ENCODE measurements at places on chromosomes 6 and 20.

DNA sequence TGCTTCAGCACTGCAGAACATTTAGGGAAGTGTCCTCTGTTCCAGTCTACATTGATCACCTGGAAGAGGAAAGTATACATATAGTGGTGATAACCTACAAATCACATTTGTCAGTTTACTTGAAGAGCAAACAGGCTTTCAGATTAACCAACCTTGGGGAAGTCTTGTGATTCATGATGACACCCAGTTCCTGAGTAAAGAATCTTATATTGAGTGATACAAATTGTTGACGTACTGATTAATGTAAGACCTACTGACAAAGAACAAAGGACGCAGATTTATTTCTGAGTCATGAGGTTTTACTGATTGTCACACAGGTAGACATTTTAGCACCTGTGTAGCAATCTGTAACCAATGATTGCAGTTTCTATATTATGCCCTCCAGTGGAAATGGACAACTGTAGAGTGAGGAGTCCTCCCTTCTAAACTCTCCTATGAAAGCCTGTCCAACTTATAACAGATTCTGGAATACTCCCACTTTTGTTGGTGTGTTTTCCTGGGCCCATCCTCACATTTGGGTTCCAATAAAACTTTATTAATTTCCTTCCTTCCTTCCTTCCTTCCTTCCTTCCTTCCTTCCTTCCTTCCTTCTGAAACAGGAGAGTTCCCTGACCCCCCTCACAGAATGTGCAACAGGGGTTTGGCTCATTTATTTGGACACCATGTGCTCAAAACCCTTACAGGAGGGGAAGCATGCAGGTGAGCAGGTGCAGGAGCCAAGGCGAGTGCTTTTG, 113.5 kb downstream of the SLC35B3 start:
- DNase-seq = no peak

GRCh38 chr6:62284725-62285124, 1.3 kb downstream of the KHDRBS2 start:
- DNase-seq = no peak

DNA sequence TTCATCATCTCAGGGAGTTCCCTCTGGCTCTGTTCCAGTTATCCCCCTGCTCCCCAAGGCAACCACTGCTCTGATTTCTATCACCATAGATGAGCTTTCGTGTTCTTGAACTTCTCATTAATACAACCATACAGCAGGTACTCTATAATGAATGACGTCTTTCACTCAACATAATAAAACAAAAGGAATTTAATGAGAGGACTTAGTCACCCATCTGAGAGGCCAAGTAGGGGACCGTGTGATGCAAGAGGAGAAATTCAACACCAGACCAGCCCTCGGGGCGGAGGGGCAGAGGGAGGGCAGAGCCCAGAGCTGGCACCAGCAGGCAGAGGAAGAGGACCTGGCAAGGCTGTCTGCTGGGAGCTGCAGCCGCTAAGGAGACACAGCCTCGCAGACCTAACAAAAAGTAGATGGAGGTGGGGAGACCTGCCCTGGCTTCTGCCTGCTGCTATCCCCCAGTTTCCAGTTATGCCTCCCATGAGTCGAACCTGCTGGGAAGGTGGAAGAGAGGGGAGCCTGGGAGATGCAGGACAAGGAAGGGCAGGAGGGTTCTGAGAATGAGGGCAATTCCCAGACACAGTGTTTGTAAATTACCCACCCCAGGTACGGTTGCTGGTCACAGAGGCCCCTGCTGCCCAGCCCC, 13.8 kb downstream of the CCN5 start:
- no peak for DNase-seq

DNA sequence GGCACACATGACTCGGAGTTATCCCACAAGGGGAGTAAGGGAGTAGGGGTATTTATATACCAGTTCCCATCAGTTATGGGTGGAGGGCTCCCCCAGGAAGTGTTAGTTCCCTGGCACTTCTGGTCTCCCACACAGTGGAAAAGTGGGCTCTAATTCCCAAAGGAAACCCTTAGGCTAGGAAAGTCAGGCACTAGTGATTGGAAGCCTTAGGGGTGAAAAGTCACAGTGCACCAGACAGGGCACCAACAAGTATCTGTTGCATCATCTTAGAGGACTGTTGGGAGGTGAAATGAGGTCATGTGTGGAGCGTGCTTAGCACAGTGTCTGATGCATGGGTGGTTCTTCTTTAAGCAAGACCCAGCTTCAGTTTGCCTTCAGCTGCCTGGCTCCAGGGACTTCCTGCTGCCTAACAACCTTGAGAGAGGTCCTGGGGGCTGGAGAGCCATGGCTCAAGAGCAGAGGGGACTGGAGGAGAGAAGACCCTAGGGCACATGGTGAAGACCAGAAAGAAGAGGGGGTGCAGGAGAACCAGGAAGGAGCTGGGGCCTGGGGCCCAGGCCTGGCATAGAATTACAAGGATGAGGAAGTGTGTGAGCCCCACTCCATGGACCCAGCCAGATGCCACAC, 7.5 kb upstream of the FOXP4 start:
- no peak for DNase-seq

GRCh38 chr6:151413372-151414145, 22.2 kb upstream of the ZBTB2 start:
- DNase-seq = peak; percentile 37

- no peak for DNase-seq
Measured at GRCh38 chr6:89675949-89676748, 37.6 kb upstream of the LYRM2 start.

- no peak for DNase-seq
Measured at GRCh38 chr20:59027741-59028320, 4.3 kb downstream of the ATP5F1E start.

GRCh38 chr6:166872531-166873009, 83.8 kb downstream of the RNASET2 start:
- no peak for DNase-seq

DNA sequence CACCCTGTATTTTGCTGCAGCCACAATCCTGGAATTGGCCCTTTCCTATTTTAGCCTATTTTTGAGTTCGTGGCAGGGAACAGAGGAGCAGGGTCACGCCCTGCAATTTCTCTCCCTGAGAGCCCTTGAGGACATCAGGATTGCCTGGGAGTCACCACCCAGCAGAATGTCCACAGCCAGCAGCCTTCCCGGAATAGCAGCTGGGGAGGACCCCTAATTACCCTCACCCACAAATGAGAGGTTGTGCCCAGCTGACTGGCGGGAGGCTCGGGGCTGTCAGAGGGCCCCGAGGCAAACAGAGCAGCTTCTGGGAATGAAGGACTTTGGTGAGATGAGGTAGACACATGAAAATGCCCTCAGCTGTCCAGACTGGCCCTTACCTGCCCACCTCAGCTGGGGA, 165.1 kb downstream of the PREX1 start:
- no peak for DNase-seq

DNA sequence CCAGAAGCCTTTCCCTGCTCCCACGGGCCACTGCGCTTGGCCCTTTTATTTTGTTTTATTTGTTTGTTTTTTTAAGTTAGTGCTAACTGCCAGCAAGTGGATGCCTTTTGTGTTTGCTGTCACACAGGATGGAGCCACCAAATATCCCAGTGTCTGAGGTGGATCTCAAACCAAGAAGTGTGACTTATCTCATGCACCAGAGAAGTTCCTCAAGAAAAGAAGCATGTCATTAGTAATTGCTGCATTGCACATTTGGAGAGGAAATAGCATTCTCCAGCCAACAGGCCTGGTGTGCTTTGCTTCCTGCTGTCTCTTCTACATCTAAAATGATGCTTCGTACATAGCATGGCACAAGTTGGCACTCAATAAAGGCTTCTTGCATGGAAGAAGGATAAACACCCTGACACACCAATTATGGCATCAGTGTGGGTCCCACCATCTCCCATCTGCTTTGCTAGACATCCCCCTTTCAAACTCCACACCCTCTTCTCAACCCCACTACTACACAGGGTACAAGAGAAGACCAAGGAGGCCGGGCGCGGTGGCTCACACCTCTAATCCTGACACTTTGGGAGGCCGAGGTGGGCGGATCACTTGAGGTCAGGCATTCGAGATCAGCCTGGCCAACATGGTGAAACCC, 1.9 kb upstream of the ATP9A start:
- no peak for DNase-seq

DNA sequence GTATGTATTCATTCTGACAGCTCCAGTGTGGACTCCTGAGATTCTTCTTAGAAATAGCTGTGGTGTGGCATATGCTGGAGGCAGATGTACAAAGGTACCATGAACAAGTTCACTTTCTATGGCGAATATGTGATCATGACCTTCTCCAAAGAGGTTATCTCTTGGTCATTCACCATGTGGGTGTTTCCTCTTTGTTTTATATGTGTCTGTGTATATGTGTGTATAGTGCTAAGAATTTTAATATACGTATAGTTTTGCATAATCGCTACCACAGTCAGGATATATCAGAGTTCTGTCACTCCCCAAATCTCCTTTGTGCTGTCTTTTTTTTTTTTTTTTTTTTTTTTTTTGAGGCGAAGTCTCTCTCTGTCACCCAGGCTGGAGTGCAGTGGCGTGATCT, 47.1 kb downstream of the PHACTR2 start:
- DNase-seq = no peak

- DNase-seq = no peak
Measured at GRCh38 chr6:2630359-2630758, 120.4 kb downstream of the MYLK4 start.

DNA sequence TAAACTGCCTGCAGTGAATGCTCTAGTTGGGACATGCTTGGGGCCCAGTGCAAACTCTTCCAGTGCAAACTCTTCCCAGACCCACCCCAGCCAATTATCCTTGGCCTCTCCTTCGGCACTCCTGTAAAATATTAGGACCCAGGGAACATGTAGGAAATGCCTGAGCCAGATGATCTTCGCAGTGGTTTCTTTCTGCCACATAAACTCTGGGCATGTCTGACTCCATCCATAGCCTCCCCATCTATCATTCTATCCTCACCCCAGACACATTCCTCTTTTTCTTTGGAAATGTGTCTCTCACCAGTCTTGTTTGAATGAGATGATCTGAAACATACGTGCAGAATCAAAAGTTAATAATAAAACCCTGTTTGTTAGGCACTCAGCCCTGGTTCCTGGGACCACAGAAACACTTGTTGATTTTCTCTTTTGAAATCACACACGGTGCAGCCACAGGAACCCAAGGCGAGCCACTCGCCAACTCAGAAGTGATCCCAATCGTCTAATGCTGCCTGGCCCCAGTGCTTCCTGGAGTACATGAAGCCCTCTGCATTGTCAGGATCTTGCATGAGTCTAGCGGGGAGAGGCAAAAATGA, 108.9 kb upstream of the CST7 start:
- no peak for DNase-seq

DNA sequence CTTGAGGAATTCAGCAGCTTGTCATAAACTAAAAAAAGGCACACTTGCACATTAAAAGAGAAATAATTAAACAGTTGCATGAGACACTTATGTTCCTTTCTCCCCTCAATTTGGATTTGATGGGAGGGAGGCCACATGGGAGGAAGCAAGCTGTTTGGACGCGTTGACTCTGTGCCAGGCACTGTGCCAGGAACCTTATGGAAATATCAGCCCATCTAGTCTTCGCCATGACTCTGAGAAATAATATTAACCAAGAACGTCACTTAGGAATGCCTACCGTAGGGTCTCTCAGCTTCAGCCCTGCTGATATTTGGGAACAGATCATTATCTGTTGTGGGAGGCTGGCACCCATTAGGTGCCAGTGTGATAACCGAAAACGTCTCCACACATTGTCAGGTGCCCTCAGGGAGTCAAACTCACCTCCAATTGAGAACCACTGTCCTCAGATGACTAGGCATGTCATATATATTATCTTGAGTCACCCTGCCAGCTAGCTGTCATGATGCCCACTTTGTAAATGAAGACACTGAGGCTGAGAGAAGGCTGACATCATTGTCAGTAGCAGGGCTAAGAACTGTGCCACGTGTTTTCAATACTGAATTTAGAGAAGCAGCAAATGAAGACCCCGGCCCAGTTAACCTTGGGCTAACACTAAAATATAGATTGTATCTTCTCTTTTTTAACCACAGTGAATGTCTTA, 36.1 kb downstream of the EYA2 start:
- DNase-seq = no peak

DNA sequence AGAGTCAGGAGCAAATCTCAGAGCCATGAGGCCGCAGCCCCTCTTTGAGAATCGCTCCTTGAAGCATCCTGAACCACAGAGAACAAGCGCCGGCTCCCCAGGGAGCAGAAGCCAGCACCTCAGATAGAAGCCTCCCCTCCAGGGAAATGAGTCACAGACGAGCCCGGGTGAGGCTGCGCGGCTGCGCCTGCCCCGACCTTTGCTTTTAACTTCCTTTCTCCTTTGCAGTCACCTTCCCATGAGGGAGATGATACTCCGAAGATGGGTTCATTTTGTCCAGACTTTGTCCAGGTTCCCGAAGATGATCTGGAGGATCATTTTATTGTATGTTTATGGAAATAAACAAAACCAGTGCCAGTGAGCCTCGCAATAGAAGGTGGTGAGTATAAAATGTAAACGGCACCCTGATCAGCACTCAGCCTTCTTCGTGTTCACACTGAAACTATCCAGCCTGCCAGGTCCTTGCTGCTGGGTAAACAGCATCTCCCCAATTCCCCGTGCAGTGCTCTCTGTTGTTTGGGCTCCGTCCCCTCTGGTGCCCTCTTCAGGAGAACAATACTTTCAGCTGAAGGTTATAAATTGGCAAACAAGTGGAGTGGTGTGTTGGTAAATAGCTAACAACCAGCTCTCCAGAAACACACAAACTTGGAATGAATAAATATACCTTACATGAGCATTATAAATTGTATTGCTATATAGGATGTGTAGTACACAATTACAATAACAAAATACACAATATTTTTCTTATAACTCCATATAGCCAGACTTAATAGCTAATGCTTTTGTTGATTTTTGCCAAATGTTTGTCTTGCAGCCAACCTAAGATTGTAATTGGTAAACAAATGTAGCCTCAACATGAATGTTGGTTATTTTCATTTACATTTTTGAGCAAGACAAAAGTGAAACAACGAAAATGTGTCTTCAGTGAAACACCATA, 41.4 kb upstream of the TMEM181 start:
- peak; percentile 35 for DNase-seq

GRCh38 chr6:100877851-100878250, 3.3 kb downstream of the ASCC3 start:
- no peak for DNase-seq

DNA sequence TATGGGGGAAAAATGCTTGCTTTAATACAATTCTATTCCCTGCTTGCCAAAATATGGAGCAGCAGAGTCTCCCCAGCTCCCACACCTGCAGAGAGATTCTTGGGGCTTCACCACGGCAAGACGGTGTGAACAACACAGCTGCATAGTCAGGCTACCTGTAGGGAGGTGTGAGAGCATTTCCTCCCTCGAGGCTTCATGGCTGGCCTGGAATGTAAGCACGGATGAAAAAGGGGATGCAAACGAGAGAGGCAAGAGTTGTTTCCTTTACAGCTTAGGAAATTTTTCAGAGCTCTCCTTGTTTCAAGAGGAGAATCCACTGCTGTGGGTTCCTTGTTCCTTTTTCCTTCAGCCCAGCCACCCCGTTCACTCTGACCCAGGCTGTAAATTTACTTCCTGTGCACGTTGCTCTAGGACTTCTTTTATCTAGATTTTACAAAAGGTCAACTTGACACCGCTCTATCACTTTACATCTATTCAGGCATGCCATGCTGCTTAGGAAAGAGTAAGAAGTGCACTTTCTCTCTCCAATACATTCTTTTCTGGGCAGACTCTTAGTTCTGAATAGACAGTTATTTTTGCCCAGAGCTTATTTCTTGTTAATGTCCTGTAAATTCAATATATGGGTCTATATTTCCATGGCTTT, 197.1 kb downstream of the KHDC1L start:
- DNase-seq = no peak
